ENCODE measurements at places on chromosomes 13 and 19. TPM values are rescaled to one million over a fixed set of nuclear protein-coding genes. Genes with fewer than 3 reads are reported as not detected.

CEACAM16 gene
- total RNA-seq = not detected

CYP2F1 gene
- total RNA-seq = not detected

CATSPERD gene
- not detected for total RNA-seq

APLP1 gene
- 0.37 TPM for total RNA-seq

ACP7 gene
- 0.98 TPM for total RNA-seq

NFIX gene
- total RNA-seq = 66.5 TPM

PSG2 gene
- total RNA-seq = not detected

ZNF665 gene
- total RNA-seq = 3.7 TPM

TINCR gene
- total RNA-seq = under 0.01 TPM

PRTN3 gene
- not detected for total RNA-seq

CDC37 gene
- total RNA-seq = 160 TPM

IL17D gene
- 1.5 TPM for total RNA-seq

CNFN gene
- total RNA-seq = 0.37 TPM

SYCN gene
- not detected for total RNA-seq

ERICH6B gene
- not detected for total RNA-seq

GIPR gene
- total RNA-seq = not detected

IFT88 gene
- 14.0 TPM for total RNA-seq

All from subcutaneous preadipocyte (primary cell).